ENCODE measurements at places on chromosomes 2 and 18.

GRCh38 chr2:73759285-73759764, 20.6 kb downstream of the DUSP11 start:
- DNase-seq: no peak

- DNase-seq: no peak
Observed at GRCh38 chr2:241479026-241479898, 29.1 kb downstream of the STK25 start.

- DNase-seq: no peak
Observed at GRCh38 chr18:23933407-23933806, 81.1 kb upstream of the TTC39C start.

GRCh38 chr18:23114911-23115310, 20.4 kb upstream of the CABLES1 start:
- DNase-seq: no peak

DNA sequence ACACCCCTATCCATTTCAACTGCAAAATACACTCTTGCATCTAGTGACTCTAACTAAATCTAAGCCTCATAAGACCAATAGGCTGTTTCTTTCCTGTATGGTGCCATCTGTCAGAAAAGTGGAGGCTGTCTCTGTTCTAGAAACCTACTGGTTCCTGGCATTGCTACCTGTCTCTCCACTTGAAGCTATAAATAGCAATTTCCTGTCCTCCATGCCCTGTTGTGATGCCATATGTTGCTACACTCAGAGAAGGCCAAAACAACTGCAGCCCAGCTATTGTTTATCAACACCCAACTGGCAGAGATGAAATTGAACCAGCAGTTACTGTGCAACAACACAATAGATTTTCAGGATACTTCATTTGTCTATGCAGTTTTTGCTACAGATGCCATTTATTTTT, 1355.1 kb upstream of the SLC39A10 start:
- DNase-seq: no peak

DNA sequence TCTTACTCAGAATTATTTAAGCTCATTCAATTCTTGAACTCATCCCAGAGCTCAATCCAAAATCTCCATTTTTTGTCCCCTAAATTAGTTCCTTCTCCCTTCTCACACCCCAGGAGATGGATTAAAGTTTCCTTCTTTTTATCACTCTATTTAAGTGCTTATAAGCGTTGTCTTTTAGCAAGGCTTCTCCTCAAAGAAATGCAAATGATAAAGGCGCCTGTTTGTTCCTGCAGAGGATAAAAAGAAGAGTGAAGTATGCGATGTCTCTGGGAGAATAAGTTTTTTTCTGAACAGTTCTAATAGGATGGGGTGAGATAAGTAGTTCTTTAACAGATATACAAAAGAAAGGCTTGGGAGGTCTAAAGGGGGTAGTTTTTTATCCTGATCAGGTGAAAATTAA, 303.3 kb downstream of the CNTNAP5 start:
- DNase-seq: no peak

- no peak for DNase-seq
Observed at GRCh38 chr2:17429130-17429529, 89.1 kb downstream of the RAD51AP2 start.

DNA sequence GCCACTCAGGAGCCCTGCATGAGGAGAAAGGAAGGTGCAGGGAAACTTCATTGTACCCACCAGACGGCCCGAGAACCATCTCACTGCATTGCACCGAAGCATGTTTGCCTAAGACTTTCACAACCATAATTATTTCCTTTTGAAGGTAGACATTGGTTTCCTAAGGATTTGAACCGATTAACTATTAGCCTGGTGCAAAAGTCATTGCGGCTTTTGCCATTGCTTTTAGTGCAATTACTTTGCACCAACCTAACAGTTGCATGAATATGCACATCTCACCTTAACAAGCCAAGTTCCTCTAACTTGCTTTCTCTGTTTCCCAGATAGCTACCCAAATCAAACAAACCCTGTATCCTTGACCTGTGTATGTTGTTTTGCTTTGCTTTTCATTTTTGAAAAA, 516.3 kb upstream of the ID2 start:
- no peak for DNase-seq

DNA sequence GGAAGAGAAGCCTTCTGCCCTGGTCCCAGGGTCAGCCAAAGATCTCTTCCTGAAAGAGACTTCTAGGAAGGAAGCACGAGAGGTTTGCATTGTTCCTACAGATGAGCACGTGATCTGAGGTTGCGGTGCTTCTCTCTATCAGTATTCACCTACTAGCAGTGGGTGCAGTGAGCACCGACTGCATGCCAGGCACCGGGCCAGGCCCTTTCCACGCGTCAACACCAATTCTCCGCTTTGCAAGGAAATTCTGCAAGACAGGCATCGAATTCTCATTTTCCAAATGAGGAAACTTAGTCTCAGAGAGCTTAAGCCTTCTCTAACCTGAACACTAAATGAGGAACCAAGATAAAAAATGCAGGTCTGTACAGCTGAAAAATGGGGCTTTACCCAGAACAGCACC, 151.5 kb upstream of the MYCN start:
- no peak for DNase-seq

GRCh38 chr2:9494081-9494480, 19.7 kb downstream of the IAH1 start:
- DNase-seq: no peak

- no peak for DNase-seq
Observed at GRCh38 chr2:214651451-214651850, 158.0 kb downstream of the BARD1 start.

DNA sequence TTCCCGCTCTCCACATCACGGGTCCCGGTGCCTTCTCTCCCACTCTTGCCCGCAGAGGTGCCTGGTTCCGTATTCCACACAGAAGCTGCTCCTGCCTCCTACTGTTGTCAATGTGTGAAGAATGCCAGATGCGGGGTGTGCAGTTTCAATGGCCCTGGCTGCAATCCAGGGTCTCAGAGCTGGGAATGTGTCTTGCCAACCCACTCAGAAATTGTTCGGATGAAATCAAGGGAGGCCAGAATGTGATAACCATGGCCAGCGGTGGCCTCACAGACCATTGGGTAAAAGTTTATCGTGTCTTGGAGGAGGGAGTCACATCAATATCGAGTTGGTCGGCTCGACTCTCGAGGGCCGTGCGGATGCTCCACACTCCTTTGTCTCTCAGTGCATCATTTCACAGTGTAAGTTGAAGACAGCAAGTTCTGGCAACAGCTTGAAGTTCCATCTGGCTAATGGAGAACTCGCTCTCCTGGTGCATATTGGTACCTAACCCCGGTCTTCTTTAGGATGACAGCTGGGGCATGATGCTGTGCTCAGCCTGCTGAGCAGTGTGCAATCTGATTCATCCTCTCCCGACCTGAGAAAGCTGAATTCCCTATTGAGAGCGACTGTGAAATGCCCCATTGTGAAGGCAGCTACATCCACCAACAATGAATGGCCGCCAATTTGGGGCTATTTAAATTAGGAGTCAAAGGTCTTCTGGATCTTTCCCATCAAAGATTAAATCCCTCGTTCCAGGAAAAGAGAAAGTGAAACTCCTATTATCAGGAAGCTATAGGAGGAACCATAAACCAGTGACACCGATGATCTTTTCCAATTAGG, 389.0 kb downstream of the SOX11 start:
- DNase-seq: no peak

DNA sequence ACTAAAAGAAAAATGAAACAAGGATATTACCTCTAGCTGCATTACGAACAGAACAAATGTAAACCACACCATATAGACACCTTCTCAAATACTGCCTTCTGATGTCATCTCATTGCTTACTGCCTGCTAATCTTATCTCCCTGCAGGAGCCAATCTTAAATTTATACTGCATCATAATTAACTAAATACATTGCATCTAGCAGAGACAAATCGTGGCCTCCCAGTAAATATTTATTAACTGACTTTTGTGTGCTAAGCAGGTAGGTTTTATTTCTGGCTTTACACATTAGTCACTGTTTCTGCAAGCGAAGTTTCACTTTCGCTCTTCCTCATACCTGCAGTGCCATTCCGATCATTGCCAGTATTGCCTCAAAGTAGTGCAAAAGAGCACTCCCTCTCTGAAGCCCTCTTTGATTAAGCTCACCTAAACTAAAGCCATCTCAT, 67.5 kb downstream of the SPATS2L start:
- DNase-seq: no peak

DNA sequence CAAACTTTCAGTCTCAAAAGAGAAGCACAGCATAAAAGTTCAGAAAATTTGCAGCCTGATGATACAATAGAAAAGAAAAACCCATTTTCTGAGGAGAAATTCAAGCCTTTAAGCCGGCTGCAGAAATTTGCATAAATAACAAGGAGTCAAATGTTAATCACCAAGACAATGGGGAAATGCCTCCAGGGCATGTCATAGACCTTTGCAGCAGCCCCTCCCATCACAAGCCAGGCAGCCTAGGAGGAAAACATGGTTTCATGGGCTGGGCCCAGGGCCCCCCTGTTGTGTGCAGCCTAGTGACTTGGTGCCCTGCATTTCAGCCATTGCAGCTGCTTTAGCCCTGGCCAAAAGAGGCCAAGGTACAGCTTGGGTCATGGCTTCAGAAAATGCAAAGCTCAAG, 54.1 kb upstream of the CAVIN2 start:
- no peak for DNase-seq

GRCh38 chr2:11678306-11678960, 8.4 kb upstream of the NTSR2 start:
- DNase-seq: no peak

- DNase-seq: no peak
Observed at GRCh38 chr2:71668326-71669057, 215.1 kb downstream of the DYSF start.

GRCh38 chr2:129934044-129934822, 45.2 kb upstream of the RAB6C start:
- no peak for DNase-seq

DNA sequence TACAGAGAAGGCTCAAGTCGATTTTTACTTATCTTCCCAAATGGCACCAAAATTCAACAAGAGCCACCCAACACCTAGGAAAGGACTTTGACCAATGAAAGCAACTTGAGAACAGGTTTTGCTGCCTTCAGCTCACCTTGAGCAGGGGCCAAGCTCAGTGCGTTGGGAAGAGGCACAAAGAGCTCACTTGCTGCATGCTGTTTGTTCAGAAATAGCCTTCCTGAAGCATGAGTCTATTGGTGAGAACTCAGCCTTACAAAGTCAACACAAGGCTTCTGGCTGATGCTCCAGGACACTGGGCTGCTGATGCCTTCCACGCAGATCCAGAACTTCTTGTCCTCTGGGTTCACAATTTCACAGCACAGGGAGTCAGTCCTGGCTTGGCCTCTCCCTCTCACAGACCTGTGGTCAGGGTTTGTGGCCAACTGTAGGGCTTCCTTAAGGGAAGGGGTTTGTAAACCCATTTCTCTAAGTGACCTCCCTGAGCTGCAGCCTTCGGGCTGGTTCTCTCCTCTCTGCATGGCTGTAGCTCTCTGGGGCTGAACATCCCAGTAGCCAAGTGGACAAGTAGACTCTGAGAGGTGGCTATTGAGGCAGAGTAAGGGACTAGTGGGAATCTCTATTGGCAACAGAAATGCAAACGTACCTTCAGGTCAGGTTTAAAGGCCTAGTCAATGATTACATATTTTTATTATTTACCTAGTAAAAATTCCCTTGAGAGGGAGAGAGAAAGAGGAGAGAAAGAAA, 124.7 kb upstream of the GATA6 start:
- no peak for DNase-seq

DNA sequence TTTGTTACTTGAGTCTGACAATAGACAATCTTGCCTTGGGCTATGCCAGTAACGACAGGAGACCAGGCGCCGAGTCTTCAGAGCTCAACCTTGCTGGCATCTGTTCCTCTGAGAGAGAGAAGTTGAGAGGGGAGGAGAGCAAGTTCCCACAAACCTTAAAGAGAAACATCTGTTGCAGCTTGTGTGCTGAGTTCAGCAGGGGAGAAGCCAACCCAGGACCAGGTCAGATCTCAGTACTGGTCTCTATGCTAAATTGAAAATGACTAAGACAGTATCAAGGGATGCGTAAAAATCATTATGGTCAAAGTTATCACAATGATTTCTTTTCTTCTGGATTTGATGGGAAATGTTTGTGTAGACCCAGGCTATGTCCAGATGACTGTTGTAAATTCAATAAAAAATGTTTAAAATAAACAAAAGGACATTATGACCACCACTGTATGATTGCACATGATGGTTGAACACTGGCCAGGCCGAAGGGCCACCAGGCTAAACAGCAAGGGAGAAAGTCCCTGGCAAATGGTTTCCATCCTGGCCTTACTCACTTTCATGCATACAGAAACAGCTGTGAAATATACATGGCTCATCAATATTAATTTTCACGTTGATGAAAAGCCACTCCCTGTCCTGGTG, 100.3 kb upstream of the PMAIP1 start:
- no peak for DNase-seq

GRCh38 chr2:135457279-135457678, 73.7 kb downstream of the ZRANB3 start:
- DNase-seq: no peak

- no peak for DNase-seq
Observed at GRCh38 chr2:128607440-128607839, 288.8 kb upstream of the HS6ST1 start.
